ENCODE measurements at places on chromosomes 11 and 22.

DNA sequence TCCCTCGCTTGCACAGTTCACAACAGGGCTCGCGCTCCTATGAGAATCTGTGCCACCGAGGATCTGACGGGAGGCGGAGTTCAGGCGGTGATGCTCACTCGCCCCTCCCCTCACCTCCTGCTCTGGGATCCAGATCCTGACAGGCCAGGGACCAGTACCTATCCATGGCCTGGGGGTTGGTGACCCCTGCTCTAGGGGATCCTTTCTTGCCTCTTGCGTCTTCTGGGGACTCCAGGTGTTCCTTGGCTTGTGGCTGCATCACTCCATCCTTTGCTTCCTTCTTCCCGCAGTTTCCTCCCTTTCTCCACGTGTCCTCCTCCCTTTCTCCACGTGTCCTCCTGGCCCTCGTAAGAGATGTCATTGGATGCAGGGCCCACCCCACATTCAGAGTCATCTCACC is 30.6 kb upstream of the KRTAP5-7 start:
- DNase-seq = no peak

- DNase-seq = no peak
Observed at GRCh38 chr22:43434275-43434927, 22.6 kb downstream of the MPPED1 start.

- DNase-seq = no peak
Observed at GRCh38 chr22:30309951-30310741, 16.6 kb downstream of the TBC1D10A start.

DNA sequence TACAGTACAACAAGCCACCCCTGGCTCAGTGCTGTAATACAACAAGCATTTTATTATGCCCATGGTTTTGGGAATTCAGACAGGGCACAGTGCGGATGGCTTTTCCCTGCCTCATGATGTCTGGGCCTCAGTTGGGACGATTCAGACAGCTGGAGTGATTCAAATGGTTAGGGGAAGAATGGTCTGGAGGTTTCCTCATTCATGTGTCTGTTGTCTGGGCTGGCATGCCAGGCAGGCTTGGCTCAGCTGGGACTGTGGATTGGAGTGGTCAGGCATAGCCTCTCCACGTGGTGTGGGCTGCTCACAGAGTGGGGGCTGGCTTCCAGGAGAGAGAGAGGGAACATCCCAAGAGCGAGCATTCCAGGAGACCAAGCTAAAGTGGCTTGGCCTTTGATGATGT is 164.4 kb downstream of the C11orf91 start:
- DNase-seq = no peak

- no peak for DNase-seq
Observed at GRCh38 chr22:39497429-39497828, 4.7 kb upstream of the MIEF1 start.

- DNase-seq = no peak
Observed at GRCh38 chr11:105790840-105791239, 181.0 kb downstream of the GRIA4 start.

Data from right kidney (tissue), 9 donors.